ENCODE measurements at places on chromosomes 11 and 22.

- DNase-seq: no peak
These were observed 887.5 kb downstream of the NTM start for GRCh38 chr11:132257871-132258270.

GRCh38 chr11:844693-845644 is 2.3 kb downstream of the TSPAN4 start:
- DNase-seq: no peak

- no peak for DNase-seq
These were observed 25.5 kb upstream of the NXPE4 start for GRCh38 chr11:114621072-114621471.

GRCh38 chr11:72634016-72634415 is 40.2 kb downstream of the PDE2A start:
- DNase-seq: no peak

- no peak for DNase-seq
These were observed 24.4 kb downstream of the USP47 start for GRCh38 chr11:11866203-11866602.

DNA sequence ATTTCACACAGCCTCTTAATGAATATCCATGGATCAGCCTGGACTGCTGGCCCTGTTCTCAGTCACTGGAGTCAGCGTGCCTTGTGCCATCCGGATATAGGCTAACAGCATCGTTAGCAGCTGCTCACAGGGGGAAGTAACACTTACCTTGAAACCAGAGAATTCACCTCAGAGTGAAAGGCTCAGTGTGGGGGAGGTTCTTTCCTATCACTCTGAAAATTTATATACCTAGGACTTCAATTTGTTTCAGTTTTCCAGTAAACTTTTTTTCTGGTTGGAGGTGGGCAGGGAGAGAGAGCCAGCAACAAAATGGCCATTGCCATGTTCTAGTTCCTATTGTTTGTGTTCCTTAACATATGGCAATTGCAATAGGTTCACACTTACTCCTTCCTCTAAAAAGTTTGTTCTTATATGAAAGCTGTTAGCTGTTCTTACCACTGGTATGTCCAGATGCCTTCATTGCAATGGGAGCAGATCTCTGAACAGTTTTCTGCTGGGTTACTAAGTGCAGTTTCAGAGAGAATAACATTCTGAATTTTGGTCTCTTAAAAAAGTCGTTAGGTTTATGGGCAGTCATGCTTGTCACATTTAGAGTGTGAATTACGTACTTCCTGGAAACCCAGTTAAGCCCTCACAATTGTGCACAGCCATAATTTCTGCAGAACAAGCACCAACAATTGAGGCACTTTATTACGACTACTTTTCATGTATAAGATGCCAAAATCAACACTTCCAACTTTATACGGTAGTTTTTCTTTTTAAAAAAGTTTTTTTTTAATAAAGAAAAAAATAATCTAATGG is 247.6 kb downstream of the CADM1 start:
- DNase-seq: peak; percentile 45

- DNase-seq: no peak
These were observed 1506.8 kb downstream of the BRD1 start for GRCh38 chr22:48320683-48321451.

DNA sequence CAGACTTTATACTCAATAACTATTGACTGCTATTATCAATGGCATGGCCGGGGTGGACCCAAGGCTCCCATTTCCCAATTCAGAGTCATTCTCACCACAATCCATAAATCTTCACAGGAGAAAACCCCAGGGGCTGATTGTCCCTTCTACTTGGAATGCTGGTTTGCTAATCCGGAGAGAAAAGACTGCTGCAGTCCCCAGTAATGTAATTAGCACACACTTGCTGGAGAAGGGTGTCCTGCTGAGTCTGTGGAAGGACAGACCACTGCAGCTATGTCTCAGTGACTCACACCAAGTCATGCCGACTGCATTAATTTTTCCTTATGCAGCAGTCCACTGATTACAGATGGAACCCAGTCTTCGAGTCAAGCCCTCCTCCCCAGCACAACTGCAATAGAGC is 5.9 kb upstream of the ETS1 start:
- DNase-seq: no peak

DNA sequence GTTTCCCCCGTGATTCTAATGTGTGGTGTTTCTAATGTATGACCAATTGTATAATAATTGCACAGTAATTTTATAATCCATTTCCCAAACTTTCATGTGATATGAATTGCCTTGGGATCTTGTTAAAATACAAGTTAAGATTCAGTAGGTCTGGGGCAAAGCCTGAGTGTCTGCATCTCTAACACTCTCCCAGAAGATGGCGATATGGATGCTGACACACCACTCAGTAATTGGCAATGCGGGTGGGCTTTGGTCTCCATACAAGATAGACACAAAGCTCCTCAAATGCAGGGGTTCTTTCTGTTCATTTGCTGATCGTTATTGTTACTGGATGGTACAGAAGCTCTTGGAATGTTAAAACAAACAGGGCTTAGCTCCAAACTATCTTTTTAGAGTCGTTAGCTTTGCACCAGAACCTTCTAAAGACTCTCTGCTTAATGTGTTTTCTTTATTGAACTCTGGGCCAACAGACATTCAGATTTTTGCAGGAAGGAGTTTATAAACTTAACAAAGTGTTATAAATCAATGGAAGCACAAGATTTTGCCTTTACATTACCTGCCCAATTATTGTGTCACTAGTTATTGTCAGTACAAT is 45.4 kb upstream of the ANO3 start:
- peak; percentile 41 for DNase-seq

- no peak for DNase-seq
These were observed 186.3 kb downstream of the IGLL1 start for GRCh38 chr22:23393721-23394320.

GRCh38 chr11:6419009-6419631 is at the start of gene APBB1:
Gene APBB1 (minus strand): TSS chr11:6419094. CDS start chr11:6411347, 7,747 bp downstream.
- peak; percentile 41 for DNase-seq

DNA sequence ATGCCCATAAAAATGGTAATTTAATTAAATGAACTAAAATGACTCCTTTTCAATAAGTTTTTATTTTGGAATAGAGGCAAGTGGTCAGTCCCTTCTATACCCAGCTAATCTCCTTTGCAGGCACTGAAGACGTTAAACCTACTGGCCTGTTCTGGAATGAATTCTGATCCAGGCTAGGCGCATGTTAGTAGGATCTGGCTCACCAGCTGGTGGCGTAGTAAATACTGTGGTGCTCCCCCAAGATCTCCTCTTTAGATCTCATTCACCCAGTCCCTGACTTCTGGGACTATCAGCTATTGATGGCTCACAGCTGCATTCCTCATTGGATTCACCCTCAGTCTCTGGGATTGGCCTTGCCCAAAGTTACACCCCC is 173.7 kb upstream of the DDI1 start:
- DNase-seq: no peak

- no peak for DNase-seq
These were observed 2.7 kb downstream of the ZBED4 start for GRCh38 chr22:49856343-49856742.

GRCh38 chr11:112928136-112928535 is 33.1 kb upstream of the NCAM1 start:
- no peak for DNase-seq

DNA sequence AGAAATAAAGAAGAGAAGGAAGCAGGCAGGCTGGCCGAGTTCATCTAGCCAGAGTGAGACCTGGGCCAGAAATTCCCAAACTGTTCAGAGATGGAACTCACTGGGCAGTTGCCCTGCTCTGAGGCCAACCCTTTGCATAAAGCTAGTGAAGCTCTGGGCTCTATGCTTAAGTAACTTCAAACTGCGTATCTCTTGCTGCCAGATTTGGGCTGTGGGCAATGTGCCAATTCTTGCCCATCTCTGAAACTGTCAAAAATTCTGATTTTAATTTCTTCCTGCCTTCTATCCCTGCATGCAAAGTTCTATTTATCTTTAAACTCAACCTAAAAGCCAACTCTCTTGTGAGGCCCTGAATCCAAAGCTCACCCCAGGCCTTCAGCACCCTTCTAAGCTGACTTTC is 36.2 kb upstream of the HEPHL1 start:
- no peak for DNase-seq

- no peak for DNase-seq
These were observed 32.1 kb downstream of the APOL1 start for GRCh38 chr22:36285017-36285416.

DNA sequence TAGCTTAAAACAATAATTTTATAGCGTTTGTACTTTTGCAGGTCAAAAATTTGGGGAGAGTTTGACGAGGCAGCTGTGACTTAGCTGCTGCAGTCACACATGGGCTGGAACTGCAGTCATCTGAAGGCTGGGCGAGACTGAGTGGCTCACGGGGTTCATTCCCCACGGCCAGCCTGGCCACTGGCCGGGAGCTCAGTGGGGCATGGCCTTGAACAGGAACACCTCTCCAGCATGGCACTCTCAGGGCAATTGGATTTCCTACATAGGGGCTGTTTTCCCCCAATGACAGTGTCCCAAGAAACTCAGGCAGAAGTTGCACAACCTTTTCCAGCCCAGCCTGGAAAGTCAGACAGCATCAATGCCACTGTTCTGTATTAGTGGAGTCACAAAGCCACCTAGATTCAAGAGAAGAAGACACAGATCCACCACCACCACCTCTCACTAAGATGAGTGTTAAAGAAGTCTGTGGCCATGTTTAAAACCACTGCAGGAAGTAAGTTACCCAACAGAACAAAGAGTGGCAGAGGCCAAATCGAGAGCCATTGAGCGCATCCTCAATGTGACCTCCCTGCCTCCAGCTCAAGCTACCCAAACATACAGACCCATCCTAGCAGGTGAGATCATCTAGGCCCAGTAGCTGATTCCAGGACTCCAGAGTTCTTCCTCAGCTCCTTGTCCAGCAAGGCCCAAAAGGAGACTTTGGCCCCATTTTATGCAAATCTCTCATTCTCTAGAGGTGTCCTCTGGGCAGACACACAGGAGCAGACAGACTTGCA is 618.7 kb upstream of the CADM1 start:
- no peak for DNase-seq

- DNase-seq: no peak
These were observed 11.3 kb downstream of the MAML2 start for GRCh38 chr11:96331699-96332116.

DNA sequence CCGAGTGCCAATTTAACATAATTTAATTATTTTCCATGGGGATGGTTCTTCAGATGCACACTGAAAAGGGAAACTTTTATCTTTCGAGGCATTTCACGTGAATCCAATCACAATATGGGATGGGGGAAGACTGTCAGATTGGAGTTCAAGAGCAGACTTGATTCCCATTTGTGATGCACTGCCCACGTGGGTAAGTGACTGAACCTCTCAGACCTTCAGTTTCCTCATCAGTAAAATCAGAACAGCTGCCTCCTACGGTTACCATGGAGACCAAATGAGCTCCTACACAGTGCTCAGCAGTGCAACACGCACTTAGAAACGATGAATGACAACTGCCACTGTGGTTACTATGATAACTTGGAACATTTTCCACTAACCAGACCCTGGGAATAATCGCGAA is 21.7 kb downstream of the KIAA0930 start:
- peak; percentile 51 for DNase-seq

GRCh38 chr11:46672381-46672839 is 28.0 kb downstream of the ARHGAP1 start:
- peak; percentile 39 for DNase-seq

- no peak for DNase-seq
These were observed 2.2 kb downstream of the PAK1 start for GRCh38 chr11:77471558-77472193.

GRCh38 chr11:57316017-57316416 is 8.7 kb downstream of the TNKS1BP1 start:
- DNase-seq: no peak

DNA sequence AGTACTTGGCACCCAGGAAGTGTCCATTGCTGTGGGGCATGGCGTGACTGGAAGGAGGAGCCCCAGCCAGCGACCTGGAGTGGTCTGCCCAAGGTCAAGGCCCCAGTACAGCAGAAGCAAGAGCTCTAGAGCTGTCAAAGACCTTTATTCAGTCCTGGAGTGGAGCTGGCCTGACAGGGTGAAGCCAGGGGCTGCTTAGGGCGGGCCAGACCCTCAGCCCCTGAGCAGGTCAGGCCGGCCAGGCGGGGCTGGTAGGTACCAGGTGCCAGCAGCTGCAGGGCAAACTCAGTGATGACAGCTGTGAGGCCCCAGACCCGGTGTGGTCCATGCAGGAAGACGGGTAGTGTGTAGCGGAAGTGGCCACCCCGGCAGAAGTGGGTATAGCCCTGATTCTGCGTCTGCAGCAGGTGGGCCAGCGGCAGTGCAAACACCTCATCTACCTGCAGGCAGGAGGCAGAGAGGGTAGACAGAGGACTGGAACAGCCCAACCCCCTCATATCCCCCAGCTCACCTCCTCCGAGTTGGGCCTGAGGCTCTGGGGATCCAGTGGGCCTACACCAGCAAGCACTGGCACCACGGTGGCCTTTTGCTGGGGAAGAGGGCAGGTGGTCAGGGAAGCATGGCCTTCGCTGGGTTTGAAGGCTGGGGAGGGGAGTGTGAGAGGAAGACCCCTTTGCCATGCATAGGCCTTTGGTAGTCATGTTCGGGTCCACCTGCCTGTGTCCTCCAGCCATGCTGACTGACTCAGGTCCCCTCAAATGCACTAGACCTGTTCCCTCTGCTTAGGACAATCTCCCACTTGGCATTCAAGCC is 1.7 kb downstream of the NUDT8 start:
- DNase-seq: no peak

GRCh38 chr11:19193916-19194315 is 7.9 kb downstream of the CSRP3 start:
- DNase-seq: no peak

GRCh38 chr11:72779495-72780128 is 14.2 kb downstream of the STARD10 start:
- peak; percentile 60 for DNase-seq

DNA sequence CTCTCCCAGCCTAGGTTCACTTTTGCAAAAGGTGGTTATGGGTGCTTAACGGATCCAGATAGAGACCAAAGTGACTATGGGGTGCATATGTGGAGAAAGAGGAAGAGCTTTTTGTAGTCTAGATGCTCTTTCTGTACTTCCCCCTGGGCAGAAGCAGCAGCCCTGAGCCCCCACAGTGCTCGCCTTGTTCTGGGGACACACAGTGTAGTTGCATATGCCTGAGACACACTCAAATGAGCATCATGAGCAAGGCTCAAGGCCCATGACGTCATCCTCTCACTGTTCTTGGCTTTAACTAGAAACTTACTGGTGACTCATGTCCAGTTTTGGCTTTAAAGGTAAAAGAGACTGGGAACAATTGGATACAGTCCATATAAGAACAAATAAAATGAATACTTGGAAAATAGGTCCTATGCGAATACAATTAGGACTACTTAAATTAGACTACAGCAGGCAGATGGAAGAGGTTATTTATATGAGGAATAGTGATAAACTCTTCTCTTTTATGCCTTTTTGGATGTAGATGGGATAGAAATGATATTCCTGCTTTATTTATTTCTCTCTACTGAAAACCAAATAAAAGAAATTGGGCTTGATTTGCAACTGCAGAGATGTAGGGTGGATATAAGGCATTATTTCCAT is 20.1 kb upstream of the PEX26 start:
- no peak for DNase-seq

GRCh38 chr11:12016246-12016645 is 7.8 kb upstream of the DKK3 start:
- DNase-seq: no peak

- DNase-seq: no peak
These were observed 64.7 kb downstream of the NRXN2 start for GRCh38 chr11:64658265-64658664.

Data from NCI-H2171 (cell line).